ENCODE measurements at places on chromosomes 5 and 9.

GRCh38 chr9:123087359-123087888, 54.0 kb downstream of the GPR21 start:
- no peak for DNase-seq

- no peak for DNase-seq
Measured at GRCh38 chr5:178671602-178672144, 44.8 kb upstream of the CLK4 start.

DNA sequence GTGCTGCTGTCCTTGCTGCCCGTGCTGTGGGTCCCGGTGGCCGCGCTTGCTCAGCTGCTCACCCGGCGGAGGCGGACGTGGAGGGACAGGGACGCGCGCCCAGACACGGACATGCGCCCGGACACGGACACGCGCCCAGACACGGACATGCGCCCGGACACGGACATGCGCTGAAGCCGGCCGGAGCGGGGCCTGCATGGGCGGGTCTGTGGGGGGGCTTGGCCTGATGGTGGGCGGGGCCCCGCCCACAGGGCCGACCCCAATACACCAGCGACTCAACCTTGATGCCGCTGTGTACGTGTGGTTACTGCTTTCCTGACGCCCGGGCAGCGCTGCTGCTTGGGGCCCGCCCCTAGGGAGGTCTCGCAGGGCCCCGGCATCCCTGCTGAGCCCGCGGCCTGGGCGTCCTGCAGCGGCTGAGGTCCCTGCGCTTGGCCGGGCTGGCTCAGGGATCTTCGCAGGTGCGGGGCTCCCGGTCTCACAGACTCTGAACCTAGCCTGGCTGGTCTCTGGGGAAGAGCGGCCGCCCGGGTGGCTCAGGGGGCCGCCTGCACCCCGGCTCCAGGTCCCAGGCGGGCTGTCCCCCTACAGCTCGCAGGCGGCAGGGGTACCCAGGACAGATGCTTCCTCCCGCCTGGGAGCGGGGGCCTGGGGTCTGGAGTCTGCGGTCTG, 20.9 kb downstream of the SLC6A18 start:
- DNase-seq = no peak

- DNase-seq = no peak
Measured at GRCh38 chr9:94018628-94019027, 63.5 kb upstream of the BARX1 start.

- no peak for DNase-seq
Measured at GRCh38 chr9:37201581-37201980, 81.2 kb downstream of the ZCCHC7 start.

DNA sequence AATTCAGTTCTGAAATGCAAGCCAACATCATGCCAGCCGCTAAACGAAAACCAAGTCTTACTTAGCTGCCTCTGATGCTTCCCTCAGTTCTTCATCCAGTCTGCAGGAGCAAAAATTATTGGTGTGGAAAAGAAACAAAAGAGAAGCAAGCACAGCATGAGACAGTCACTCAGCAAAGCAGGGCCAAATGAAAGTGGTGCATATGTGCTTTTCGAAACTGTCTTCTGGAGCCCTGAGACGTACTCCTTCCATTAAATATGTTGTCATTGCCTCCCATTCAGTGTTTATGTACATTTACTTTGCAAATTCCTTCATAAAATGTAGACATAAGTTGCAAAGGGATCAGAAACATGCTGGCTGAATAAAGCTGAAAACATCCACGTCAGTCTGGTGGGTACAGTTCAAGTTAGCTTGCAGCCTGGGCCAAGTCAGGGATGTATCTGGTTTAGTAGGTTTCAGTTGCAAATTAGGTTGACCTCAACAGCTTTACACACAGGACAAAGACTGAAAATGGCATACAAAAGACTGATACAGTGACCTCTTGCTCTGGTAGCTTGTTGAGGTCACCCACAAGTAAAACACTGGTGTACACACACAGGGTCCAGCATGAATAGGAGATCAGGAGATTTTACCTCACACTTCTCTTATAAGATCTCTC, 139.7 kb upstream of the PCA3 start:
- no peak for DNase-seq

DNA sequence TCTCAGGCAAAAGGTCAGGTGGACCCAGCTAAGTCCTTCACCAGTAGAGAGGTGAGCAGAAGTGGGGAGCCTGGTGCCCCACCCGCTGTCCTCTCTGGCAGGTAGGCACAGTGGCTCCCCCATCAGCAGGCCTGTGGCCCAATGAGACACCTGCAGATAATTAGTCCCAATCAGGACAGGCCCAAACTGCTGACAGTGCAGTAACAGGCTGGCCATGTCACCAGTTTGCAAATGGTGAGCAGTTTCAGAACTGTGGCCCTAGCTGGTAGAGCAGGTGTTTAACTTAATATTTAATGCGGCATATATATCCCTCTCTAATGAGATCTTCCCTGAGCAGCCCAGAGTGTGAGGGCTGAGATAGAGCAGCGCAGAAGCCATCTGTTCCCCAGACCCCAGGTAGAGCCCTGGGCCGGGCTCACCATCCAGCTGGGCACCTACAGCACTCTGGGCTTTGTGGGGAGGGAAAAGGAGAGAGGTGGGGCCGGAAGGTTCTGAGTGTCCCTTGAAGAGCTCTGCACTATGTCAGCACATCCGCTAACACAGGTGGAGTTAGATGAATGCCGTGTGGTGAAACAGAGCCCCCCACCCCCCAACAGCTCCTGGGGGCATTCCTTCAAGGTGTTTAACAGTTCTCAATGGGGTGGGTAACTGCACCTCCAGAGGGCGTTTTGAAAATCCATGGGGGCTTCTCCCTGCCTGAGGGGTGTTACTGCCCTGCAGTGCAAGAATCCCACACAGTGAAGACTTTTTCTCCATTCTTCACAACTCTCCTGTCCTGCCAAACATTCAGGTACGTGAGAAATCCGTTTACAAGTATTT, 120.5 kb downstream of the PAX5 start:
- DNase-seq = no peak

- no peak for DNase-seq
Measured at GRCh38 chr5:71632168-71632567, 45.0 kb downstream of the MCCC2 start.

DNA sequence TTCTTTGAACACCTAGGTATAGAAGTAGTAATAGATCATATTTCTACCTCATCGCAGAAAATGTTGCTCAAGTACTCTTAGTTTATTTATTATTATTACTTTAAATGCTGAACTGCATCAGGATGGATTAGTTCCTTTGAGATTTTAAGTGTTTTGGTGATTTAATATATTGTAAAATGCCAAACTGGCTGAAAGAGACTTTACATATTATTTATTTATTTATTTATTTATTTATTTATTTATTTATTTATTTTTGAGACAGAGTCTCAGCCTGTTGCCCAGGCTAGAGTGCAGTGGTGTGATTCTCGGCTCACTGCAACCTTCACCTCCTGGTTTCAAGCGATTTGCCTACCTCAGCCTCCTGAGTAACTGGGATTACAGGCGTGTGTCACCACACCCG, 42.3 kb downstream of the LMNB1 start:
- DNase-seq = no peak

DNA sequence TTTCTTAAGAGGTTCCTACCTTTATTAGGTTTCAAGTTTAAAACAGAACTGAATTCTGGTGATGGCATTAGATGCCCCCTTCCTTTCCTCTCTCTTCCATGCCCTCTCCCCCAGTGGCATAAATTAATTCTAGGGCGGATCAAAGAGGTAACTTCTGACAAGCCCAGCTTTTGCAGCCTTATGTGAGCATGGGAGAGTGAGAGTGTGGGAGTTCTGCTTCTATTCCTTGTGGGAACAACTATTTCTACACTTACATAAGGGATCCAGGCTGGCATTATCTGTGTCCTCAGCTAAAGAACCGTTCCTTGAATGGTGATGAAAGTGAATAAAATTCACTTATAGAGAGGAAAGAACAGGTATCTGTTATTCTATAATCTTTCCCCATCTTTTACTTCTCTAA, 437.6 kb downstream of the KIF4B start:
- DNase-seq = no peak

GRCh38 chr9:136508729-136509500, 26.1 kb upstream of the SEC16A start:
- DNase-seq = no peak

- DNase-seq = no peak
Measured at GRCh38 chr9:94277885-94278536, 18.9 kb downstream of the ZNF169 start.

GRCh38 chr9:12516573-12516972, 176.6 kb upstream of the TYRP1 start:
- DNase-seq = no peak

GRCh38 chr9:115540091-115540490, 422.1 kb upstream of the TNC start:
- no peak for DNase-seq

DNA sequence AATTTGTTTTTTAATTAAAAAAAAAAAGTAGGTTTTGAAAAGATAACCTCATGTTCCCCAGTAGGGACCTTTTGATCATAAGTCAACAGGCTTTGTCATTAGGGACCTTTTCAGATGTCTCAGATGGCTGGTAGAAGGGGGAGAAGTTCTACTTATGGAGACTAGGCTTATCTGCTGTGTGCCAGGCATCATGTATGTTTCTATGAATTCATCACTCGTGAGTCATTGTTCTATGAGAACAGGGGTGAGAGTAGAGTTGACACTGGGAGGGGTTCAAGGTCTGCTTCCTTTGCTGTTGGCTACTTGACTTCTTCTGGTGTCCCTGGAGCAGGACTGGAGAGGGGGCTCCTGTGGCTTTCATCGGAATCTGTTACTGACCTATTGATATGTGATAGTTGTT, 138.8 kb downstream of the KDM4C start:
- no peak for DNase-seq

GRCh38 chr5:129022599-129022998, 57.3 kb downstream of the SLC27A6 start:
- DNase-seq = no peak

GRCh38 chr5:119315516-119315949, 40.3 kb upstream of the TNFAIP8 start:
- DNase-seq = no peak

GRCh38 chr5:1640421-1640881, 116.7 kb upstream of the LPCAT1 start:
- no peak for DNase-seq

DNA sequence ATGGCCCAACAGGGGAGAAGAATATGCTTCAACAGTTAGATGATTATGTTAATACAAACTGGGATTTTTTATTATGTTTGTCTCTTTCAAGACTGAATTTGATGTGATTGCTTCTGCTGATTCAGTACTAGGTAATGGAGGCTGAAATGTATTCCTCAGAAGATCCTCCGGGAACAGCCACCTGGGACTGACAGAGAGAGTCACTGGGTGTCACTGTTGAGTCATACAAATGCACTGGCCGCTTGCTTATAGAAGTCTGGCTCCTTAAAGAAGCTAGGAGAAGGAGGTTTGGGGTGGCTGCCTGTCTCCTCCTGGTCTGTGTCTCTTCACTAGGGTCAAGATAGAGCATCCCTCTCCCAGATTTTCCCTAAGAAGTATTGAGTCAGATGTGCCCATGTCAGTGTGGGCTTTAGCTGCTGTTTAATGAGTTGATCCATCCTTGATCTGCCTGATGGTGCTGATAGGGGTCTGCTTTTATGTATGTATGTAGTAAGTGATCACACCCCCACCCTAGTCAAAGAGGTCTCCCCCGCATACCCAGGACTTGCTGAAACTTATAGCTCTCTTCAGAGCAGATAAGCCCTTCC, 773.4 kb downstream of the BRINP1 start:
- DNase-seq = no peak

DNA sequence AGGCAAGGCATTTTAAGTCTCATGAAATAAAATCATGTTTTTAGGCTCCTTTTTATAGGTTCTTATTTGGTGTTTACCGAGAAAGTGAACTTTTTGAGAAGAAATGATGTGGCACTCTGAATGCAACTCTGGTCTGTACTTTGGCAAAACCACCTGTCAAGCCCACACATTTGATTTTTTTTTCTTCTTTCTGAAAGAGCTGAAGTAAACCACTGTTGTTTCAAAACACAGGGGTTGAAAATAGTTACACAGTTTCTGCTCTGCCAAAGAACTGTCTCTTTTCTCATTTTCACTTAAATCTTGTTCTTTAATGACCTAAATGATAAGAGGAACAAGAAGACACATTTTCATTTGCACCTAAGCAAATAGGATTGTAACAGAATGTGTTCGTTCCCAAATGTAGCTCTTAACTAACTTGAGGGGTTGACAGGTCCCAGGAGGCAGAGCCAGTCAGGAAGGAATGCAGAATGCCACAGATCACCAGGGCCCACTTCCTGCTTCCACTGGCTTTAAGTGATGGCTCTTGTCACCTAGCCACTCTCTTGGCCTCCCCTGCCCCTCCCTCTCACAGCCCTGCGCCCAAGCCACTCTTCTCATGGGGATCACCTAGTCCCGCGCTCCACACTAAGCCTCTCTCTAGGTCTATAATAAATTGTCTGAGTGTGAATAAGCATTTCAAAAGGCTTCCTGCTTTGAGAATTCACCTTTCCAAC, 47.3 kb downstream of the MED27 start:
- no peak for DNase-seq

DNA sequence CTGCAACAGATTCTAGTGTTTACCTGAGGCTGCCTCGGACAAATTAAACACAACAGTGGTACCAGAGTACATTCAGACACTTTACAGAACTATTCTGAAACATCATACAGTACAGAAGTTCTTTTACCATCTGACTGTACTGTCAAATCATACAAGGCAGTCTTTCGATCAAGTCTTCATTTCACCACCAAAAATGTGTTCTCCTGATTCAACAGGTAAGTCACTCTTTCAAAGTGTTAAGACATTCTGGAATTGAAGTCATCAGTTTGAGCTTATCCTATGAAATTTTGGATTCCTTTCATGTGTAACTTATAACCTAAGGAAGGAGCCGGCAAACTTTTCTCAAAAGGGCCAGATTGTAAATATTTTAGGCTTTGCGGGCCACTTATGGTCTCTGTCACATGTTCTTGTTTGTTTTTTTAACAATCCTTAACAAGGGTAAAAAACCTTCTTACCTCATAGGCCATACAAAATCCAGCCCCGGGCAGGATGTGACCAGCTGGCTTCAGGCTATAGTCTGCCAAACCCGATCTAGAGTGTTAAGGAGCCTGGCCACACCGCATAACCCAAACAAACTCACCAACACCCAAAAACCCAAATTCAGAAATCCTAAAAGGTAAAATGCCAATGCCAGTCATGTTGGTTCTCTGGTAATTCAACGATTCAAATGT, 151.6 kb downstream of the DENND1A start:
- no peak for DNase-seq

- DNase-seq = no peak
Measured at GRCh38 chr9:8686516-8686915, 886.9 kb upstream of the DMAC1 start.

DNA sequence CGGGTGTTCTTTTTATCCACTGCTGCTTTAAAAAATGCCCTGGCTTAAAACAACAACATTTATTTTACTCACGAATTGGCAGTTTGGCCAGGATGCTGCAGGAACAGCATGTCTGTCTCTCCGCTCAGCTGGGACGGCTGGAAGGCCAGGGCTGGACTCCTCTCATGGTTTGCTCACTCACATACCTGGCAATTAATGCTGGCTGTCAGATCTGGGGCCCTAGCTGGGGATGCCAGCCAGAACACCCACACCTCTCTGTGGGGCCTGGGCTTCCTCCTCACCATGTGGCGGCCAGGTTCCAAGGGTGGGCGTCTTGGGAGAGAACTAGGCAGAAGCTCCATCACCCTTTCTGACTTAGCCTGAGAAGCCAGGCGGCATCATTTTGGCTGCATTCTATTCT, 189.1 kb upstream of the IL12B start:
- no peak for DNase-seq

- no peak for DNase-seq
Measured at GRCh38 chr5:156991714-156992113, 28.7 kb upstream of the TIMD4 start.

All from stimulated activated CD4-positive, alpha-beta T cell treated with anti-CD3 and anti-CD28 coated beads, Interleukin-12 subunit alpha, Interleukin-12 subunit beta, amount 100 ng/mL, for 48 hours (primary cell).